Regular cardiac myocyte (primary cell): ENCODE measurements at places on chromosomes 1 and 21. TPM values are rescaled to one million over a fixed set of nuclear protein-coding genes. Genes with fewer than 3 reads are reported as not detected.

C21orf91 gene
- total RNA-seq: 3.9 and 6.5 TPM in 2 replicates

RORC gene
- total RNA-seq: not detected in 2 replicates

BRWD1 gene
- 46.4 and 85.7 TPM in 2 replicates for total RNA-seq

TSPEAR gene
- not detected in 2 replicates for total RNA-seq

CLCA1 gene
- total RNA-seq: not detected in 2 replicates

TEKT2 gene
- total RNA-seq: 0.28 TPM in 1 of 2 replicates, not detected in the other

LINGO4 gene
- not detected in 2 replicates for total RNA-seq

TDRD5 gene
- not detected in 2 replicates for total RNA-seq

CRTC2 gene
- 1.9 and 2.8 TPM in 2 replicates for total RNA-seq

OR14K1 gene
- total RNA-seq: not detected in 2 replicates

ADAMTS4 gene
- total RNA-seq: 22.2 and 110 TPM in 2 replicates

SPRR2A gene
- not detected in 2 replicates for total RNA-seq

PDC gene
- 0.38 TPM in 1 of 2 replicates, not detected in the other for total RNA-seq

PRELP gene
- total RNA-seq: under 0.01 and 1.1 TPM in 2 replicates

GBP4 gene
- total RNA-seq: 1.1 and 2.3 TPM in 2 replicates

VPS45 gene
- 33.2 and 42.8 TPM in 2 replicates for total RNA-seq

FCRL2 gene
- not detected in 2 replicates for total RNA-seq

NPR1 gene
- total RNA-seq: 0.19 and 0.85 TPM in 2 replicates

C1orf94 gene
- not detected in 2 replicates for total RNA-seq

OR2T3 gene
- total RNA-seq: not detected in 2 replicates
